Bladder microvascular endothelial cell (primary cell): ENCODE measurements at places on chromosomes 6 and 20. TPM values are rescaled to one million over a fixed set of nuclear protein-coding genes. Genes with fewer than 3 reads are reported as not detected.

PRSS16 gene
- total RNA-seq, result not detected in 2 replicates

MLN gene
- total RNA-seq, result not detected in 2 replicates

TMEM63B gene
- total RNA-seq, result 17.2 and 44.9 TPM in 2 replicates

DACT2 gene
- total RNA-seq, result not detected in 2 replicates

KCNK15 gene
- total RNA-seq, result 0.06 TPM in 1 of 2 replicates, not detected in the other

DEFB124 gene
- total RNA-seq, result not detected in 2 replicates

SLC26A8 gene
- not detected in 2 replicates for total RNA-seq

CALHM5 gene
- 5.3 and 12.6 TPM in 2 replicates for total RNA-seq

SS18L1 gene
- 6.2 and 16.7 TPM in 2 replicates for total RNA-seq

CPXM1 gene
- total RNA-seq, result under 0.01 and 0.38 TPM in 2 replicates

GJE1 gene
- total RNA-seq, result not detected in 2 replicates

IL17A gene
- total RNA-seq, result not detected in 2 replicates

NKAPL gene
- 0.32 and 0.57 TPM in 2 replicates for total RNA-seq

HLA-DPB1 gene
- 18.9 and 33.0 TPM in 2 replicates for total RNA-seq

PDE10A gene
- total RNA-seq, result 3.2 and 7.2 TPM in 2 replicates

VGLL2 gene
- not detected in 2 replicates for total RNA-seq

AVP gene
- total RNA-seq, result not detected in 2 replicates

C6orf58 gene
- total RNA-seq, result under 0.01 and 0.50 TPM in 2 replicates

LKAAEAR1 gene
- 0.16 and 0.25 TPM in 2 replicates for total RNA-seq

PHACTR3 gene
- total RNA-seq, result 0.16 and 6.0 TPM in 2 replicates

GGTLC1 gene
- total RNA-seq, result not detected in 2 replicates

EBF4 gene
- under 0.01 and 2.6 TPM in 2 replicates for total RNA-seq

SLC22A2 gene
- not detected in 2 replicates for total RNA-seq

OR2J3 gene
- total RNA-seq, result not detected in 2 replicates
